Lower lobe of right lung (tissue), 2 donors: ENCODE measurements at places on chromosomes 4 and X.

DNA sequence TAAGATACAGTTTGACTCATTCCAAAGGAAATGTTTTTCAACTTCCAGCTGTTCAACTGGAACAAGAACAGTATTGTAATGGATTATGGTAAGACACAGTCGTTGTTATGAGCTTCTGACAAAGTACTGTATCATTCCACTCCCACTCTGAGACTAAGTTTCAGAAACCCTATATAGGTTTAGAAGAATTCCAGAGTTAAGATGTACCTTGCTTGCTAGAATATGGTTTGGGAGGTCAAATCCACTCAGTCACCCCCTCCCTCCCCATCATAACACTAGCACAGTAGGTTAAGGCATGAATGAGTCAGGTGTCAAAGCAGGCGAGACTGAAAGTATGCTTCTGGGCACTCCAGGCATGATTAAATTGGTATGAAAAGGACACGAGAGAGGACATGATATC is 339.7 kb downstream of the DMD start:
- no peak for DNase-seq

- no peak for DNase-seq
Observed at GRCh38 chr4:173057901-173058300, 110.7 kb upstream of the GALNT7 start.

DNA sequence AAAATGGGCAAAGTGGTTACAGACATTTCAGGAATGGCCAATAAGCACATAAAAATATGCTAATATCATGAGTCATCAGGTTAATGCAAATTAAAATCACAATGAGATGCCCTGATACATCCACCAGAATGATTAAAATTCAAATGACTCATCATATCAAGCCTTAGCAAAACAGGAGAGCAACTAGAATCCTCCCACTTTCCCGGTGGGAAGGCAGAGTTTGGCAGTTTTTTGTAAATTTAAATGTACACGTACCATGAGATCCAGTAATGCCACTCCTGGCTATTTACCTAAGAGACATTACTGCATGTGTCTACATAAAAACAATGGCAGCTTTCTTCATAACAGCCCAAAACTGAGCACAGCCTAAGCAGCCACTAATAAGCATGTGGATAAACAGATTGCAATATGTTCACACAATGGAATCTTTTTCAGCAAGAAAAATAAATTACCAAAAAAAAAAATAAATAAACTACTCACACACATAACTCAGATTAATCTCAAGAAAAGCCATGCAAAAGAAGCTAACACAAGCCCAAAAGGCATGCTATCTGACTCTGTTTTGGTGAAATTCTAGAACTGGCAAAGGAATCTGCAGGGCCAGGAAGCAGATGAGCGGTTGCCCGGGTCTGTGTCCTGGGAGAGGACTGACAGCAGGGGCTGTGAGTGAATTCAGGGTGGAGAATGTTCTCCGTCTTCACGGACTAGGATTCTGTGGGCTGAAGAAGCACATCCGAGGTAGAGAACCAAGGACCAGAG is 48.8 kb downstream of the AFAP1 start:
- no peak for DNase-seq

GRCh38 chr4:177680308-177680707 is 238.1 kb upstream of the AGA start:
- DNase-seq = no peak

DNA sequence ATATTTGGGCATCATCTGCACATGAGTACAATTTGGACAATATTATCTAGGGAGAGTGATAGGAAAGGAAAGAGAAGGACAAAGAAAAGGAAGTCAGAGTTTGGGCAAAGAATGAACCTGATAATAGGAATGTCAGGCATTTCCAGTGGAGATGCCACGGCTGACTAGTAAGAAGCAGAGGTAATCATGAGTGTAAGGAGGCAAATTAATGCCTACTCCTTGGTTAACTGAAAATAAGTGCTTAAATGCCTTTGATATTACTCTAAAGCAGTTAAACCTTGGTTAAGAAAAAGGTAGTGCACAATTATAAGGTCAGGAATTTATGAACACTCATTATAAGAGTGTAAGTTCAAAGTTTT is 99.2 kb upstream of the DDIT4L start:
- no peak for DNase-seq

DNA sequence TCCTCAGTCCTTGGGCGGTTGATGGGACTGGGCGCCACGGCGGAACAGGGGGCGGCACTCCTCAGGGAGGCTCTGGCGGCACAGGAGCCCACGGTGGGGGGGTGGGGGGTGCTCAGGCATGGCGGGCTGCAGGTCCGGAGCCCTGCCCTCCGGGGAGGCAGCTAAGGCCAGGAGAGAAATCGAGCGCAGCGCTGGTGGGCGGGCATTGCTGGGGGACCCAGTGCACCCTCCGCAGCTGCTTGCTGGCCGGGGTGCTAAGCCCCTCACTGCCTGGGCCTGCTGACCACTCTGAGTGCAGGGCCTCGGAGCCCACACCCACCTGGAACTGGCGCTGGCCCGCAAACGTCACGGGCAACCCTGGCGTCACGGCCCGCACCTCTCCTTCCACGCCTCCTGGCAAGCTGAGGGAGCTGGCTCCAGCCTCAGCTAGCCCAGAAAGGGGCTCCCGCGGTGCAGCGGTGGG is 164.9 kb upstream of the AGA start:
- DNase-seq = no peak
